Mesenteric fat pad (tissue), 1 donor: ENCODE measurements at places on chromosomes 11 and 22. TPM values are rescaled to one million over a fixed set of nuclear protein-coding genes. Genes with fewer than 3 reads are reported as not detected.

OR51B4 gene
- total RNA-seq, result not detected

DNA sequence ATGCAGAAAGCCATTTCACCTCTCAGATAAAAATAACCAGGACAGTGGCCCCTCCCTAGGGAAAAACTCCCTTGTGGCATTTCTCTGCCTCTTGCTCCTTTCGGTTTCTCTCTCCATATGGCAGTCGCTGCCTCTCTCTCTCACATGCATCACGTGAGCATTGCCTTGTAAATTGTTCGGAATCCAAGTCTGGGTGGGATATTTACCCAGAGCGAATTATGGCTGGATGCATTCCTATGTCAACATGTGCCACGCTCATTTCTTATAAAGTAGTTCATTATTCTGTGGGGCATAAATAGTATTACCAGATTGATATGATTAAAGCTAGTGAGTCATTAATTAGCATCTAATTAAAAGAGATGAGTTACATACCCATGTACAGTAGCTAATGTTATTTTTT, 392.9 kb downstream of the INSC start:
- DNase-seq, result no peak

DNA sequence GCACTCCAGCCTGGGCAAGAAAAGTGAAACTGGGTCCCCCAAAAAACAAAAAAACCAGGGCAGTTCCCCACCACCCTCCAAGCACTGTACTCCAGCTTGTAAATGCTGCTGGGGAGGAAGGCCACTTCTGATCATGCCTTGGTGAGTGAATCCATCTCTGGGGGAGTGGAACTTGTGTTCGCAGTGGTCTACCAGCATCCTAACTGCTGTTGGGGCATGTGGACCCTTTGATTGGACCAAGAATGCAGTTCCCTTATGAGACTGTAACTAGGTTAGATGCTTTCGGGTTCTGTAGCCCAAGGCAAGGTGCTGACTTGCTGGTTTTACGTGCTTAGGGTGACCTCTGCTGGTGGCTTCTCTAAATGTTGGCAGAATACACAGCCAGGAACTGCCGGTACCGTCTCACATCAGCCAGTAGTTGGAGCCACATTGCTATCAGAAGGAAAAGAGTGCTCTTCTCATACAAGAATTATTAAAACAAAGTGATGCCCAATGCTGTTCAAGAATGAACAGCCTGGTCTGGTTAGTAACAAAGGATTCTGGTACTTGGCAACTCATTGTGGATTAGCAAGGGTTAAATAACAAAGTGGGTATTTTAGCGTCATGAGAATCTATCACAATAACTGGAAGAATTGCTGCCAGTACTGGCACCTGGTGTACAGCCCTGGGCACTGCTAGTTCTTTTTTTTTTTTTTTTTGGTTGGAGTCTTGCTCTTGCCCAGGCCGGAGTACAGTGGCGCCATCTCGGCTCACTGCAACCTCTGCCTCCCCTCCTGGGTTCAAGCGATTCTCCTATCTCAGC, 13.0 kb downstream of the EIF1AD start:
- DNase-seq, result no peak

GRCh38 chr11:73095613-73096012, 46.5 kb downstream of the FCHSD2 start:
- no peak for DNase-seq

DNA sequence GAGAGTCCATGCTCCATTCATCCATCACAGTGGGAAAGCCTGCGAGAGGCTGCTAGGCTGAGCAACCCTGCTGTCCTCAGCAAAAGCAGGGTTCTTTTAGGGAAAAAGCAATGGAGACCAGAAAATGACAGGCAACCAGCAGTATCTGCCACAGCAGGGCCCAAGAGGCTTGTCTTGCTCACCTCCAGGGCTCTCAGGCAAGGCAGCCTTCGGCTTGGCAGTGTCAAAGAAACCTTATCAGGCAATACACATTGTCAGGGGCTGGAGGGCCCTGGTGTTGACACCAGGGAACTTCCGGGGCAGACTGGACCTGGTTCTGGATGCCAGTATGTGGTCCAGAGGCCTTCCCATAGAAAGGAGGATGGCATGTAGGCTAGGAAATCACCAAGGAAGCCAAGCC, 10.2 kb upstream of the TLCD5 start:
- DNase-seq, result no peak

DNA sequence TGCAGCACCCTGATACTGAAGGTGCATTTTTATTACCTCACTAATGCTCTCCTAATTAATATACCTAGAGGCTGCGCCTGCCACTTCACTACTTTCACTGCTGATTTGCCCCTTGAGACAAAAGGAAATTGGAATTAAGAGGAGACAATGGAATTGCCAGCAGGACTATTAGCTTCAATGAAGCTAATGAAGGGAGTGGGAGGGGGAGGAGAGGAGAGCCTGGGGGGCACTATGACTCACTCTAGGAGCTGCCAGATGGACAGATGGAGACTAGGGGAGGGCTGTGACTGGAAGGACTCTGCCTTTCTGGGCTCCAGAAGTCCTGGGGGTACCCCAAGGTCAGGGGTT, 102.8 kb upstream of the DRD2 start:
- no peak for DNase-seq
